ENCODE measurements at places on chromosomes 1 and 21.

GRCh38 chr1:31505911-31506497, 70.3 kb upstream of the TINAGL1 start:
- peak; percentile 43 for DNase-seq

DNA sequence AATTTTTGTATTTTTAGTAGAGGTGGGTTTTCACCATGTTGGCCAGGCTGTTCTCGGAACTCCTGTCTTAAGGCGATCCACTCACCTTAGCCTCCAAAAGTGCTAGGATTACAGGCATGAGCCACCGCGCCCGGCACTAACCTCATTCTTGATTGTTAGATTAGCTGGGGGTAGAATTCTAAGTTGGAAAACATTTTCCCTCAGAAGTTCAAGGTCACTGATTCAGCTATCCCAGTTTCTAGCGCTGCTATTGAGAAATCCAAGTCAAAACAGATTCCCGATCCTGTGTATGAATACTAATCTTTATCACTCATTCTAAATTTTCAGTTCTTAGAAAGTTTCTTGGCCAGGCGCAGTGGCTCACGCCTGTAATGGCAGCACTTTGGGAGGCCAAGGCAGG, 24.4 kb upstream of the EFNA1 start:
- DNase-seq: no peak

DNA sequence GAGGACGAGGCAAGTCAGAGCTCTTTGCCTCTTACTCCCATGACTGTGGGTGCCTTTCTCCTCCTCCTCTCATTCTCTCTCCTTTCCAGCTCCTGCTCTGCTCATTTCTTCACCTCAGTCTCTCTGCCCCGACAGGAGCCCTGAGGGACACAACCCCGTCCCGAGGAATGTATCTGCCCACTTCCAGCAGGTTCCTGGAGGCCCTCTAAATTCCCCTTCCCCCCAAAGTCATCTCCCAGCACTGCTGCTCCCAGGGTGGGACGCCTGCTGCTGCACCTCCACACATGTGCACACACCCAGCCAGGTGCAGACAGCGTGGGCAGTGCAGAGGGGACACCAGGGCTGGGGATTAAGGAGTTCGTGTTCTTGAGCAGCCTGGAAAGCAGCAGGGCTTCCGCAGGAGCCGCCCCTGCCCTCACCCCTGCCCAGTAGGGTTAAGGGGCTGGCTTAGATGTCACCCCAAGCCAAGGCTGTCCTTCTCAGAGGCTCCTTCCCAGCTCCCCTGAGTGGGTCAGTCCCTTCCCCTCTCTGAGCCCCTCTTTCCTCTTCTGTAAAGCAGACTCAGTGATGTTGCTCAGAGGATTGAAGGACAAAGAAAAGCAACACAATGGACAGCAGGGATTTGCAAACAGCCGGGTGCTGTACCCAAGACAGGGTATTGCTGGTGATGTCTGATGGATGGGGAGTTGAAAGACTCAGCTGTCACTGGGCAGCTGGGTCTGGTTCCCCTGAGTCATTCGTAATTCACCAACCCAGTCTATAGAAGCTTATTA, 346.0 kb downstream of the MATN1 start:
- DNase-seq: no peak

- DNase-seq: peak; percentile 96
Measured at GRCh38 chr1:234533975-234534876, 55.2 kb upstream of the TARBP1 start.

DNA sequence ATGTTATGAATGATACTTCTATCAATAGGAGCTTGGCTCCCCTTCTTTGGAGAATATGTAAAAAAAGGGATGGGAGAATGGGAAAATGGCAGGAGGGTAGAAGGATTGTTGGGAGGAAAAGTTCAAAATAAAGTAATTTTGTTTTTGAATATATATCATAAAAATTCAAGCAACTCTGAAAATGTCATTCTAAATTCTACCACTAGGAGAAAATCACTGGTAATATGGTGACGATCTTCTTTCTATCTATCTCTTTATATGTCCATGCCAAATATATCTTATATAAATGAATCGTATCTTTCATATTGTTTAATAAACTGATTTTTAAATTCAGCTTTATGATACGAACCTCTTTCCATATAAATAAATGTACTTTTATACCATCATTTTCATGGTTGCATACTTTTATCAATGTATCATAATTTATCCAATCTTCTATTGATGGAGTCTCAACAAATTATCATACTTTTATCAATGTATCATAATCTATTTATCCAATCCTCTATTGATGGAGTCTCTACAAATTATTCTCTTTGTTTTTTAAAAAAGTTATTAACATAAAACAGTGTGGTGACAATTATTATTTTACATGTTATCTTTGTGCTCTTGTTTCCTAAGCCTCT, 73.7 kb upstream of the MARK1 start:
- no peak for DNase-seq

- DNase-seq: no peak
Measured at GRCh38 chr1:84975035-84975434, 21.9 kb downstream of the MCOLN2 start.

DNA sequence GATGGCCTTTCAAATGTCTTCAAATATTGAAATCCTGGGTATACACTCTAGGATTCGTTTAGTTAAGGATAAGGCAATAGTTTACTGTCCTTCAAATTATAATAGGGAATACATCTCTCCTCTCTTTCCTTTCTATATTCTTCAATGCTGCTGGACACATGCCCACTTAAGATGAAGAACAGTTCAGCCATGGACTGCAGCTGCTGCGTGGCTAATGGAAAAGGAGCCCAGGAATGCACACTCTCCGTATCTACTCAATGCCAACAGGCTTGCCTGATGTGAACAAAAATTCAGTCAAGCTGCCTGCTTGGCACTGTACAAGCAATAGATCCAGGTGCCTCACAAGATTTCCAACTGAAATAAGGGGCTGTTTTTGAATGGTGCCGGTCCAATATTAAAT, 321.2 kb upstream of the LYPLAL1 start:
- no peak for DNase-seq

DNA sequence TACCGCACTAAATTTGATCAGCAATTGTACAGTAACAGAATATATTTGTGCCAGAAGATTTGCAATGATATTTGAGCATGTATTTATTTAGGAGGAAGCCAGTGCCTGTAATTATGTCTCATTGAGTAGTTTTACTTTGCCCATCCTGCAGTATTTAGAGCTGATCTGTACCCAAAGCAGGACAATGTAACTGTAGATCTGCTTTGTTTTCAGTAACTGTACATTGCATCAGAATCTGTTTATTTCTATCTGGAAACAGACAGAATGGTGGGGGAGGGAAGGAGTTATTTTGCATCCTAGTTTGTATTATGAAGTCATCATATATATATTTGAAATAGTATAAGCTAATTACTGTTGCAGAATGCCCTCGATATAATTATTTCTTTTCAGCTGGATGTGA, 36.2 kb upstream of the LRRC8C start:
- DNase-seq: no peak

- no peak for DNase-seq
Measured at GRCh38 chr21:29873908-29874307, 65.9 kb downstream of the GRIK1 start.

DNA sequence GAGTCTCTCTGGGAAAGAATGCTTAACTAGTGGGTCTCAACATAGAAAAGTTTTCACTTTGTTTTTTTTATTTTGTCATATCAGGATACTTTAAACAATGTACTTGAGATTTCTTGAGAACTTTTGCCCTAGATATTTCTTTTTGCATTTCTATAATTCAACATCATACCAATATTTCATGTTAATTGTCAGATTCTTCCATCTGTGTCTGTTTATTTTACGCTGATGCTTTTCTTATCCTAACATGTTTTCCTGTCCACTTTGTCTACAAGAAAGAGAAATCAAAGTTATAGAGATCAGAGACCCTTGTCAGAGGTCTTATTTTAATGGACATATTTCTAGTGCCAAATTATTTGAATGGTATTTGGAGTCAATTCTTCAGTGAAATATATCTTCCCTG, 95.5 kb upstream of the B3GALT2 start:
- DNase-seq: no peak

DNA sequence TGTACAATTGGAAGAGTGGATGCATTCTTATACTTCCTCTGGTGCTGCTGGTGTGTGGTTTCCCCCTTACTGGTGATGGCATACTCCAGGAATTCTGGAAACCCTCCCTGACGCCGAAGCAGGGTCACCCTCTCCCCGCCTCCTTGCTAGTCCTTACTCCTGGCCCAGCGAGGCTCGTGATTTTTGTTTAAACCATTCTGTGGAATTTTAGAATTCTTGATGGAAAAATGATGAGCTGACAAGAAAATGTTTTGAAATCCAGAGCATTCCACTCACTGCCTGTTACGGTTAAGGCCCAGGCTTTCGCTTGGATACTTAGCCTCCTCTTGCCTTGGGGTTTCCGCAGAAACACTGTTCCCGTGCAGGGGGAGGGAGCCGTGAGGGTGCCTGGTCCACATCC, 41.1 kb downstream of the IL6R start:
- DNase-seq: peak; percentile 93

GRCh38 chr1:75394386-75395139, 216.4 kb downstream of the SLC44A5 start:
- DNase-seq: no peak

- DNase-seq: no peak
Measured at GRCh38 chr1:115166531-115167091, 77.3 kb upstream of the TSPAN2 start.

- no peak for DNase-seq
Measured at GRCh38 chr1:41572224-41572623, 87.7 kb upstream of the EDN2 start.

DNA sequence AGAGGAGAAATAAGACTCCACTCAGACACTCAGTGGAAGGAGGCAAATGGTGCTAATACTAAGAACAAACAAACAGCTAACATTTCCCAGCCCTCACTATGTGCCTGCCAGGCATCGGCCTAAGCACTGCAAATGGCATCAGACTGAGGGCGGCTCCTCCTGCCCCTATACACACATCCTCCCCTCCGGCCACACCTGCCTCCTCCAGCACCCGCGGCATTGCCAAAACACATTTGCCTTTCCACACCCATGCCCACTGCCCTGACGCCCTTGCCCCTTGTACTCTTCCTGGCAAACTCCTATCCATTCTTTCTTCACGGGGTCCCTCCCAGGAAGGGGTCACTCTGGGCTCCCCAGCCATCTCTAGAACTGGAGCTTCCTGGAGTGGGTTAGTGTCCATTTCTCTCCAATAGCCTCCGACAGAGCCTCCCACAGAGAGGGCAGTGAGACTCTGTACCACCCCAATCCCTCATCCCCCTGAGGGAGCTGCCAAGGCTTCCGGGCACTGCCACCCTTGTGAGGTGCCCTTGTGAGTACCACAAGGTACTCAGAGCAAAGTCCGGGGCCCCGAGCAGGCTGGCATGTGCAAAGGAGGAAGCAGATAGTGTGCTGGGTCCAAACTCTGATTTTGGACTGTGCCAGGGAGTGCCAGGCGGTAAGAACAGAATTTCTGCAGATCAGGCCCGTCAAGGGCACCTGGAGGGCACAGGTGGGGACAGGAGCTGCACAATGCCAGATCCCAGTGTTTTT, 959 bp downstream of the AKR7A3 start:
- DNase-seq: no peak

- DNase-seq: no peak
Measured at GRCh38 chr1:115671176-115671934, 29.6 kb downstream of the VANGL1 start.

DNA sequence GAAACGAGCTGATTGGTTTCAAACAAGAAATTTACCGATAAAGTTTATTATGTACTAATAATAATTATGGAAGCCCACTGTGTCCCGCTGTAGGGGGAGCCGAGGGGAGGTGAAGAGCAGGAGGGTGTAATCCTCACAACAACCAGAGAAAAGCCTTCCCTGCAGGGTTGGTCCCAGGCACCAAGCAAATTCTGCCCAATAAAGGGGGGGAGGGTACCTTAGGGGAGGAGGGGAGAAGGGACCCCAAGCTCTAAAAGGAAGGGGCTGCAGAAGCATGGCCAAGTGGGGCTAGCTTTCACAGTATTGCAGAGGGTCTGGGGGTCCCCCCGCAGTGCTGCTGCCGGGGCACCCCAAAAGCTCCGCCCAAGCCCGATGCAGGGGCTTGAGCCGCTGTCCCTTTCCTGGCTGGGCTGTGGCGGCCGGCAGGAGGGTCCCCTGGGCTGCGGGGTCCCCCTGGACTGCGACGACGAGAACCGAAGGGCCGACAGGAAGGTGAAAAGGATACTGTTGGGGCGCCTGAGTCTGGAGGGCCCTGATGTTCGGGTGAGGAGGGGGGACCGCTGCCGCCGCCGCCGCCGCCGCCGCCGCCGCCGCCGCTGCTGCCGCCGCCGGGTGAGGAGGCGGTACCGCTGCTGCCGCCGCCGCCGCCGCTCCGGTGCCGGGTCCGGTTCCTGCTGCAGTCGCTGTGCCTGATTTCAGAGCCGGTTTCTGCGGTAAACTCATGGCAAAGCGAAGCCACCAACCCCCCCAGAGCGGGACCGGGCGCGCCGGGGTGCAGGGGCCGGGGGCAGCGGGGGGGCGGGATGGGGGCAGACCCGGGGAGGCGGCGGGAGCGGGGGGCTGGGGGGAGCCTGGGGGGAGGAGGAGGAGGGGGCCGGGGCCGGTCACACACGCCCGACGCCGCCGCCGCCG, 771 bp downstream of the EIF4G3 start:
- no peak for DNase-seq

DNA sequence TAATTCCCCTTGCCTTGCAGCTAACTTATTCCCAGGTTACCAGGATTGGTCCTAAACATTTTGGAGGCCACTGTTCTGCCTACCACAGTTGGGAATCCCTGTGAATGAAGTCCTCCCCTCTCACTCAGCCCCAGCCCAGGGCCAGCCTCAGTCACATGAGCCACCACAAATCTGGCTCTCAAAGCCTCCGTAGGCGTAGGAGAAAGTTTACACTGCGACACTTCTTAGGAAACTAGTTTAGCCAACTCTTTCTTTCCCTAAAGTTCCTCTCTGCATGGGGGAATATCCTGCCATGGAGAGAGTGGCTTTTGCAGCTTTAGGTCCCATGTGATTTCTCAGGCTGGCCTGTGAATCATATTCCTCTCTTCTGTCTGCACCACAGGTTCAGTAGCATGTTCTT, 45.7 kb upstream of the ETV3 start:
- DNase-seq: no peak

DNA sequence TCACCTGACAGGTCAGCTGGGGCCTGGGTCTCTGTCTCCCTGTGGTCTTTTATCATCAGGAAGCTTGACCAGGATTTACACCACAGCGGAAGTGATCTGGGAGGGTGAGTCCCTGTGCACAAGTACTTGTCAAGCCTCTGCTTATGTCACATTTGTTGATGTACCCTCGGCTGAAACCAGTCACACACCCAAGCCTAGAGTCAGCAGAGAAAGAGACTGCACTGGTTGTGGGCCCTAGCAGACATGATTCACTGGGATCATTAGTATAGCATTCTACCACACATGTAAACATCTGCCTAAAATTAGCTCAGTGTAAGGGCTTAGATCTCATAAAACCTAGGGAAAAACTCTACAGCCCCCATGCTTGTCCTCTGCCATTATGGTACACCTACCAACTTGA, 79.3 kb upstream of the LAMC2 start:
- DNase-seq: no peak

DNA sequence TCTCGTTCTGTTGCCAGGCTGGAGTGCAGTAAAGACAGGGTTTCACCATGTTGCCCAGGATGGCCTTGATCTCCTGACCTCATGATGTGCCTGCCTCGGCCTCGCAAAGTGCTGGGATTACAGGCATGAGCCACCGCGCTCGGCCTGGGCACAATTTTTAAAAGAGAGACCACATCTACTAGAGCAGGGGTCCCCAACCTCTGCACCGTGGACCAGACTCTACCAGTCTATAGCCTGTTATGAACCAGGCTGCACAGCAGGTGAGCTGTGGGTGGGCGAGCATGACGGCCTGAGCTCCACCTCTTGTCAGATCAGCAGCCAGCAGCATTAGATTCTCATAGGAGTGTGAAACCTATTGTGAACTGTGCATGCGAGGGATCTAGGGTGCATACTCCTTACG, 20.8 kb downstream of the TNNT2 start:
- no peak for DNase-seq
